ENCODE measurements at places on chromosomes 1 and 21.

- no peak for DNase-seq
Observed at GRCh38 chr1:113291777-113292602, 98.3 kb upstream of the MAGI3 start.

DNA sequence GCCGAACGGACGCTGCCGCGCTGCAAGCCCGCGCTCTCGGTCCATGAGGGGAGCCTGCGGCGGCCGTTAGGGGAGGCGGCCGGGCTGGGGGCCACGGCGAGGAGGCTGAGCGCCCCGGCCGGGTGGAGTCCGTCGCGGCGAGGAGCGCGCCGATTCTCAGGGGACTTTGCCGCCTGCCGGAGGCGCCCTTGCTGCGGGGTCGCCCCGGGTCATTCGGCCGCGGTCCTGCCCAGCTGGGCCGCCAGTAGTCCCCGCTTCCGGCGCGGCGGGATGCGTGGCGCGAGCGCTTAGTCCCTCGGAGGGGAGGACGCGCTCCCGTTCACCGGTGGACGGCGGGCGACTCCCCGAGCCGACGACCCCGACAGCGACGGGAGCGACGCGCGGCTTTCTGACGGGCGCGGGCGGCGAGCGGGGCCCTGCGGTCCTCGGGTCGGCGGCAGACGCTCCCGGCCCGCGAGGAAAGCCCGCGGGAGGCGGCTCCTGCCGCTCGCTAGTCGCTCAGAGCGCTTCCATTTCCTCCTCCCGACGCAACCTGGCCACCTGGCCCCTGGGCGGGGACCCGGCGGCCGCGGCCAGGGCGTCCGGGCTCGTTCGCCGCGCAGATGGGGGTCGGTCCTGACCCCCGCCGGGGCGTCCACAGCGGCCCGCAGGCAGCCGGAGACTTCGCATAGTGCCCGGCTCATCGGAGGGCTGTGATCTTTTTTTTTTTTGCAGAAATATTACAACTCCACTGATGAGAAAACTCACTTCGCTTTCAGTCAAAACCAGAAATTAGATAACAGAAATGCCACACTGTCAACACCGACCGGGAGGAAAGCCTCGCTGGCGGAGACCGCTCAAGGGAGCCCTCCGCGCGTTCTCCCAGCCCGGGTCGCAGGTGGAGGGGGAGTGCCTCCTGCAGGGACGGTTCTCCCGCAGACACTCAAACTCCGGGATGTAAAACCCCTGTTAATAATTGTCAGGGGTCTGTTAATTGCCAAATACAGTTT, 641 bp upstream of the ZBTB21 start:
- no peak for DNase-seq

- DNase-seq, result no peak
Observed at GRCh38 chr1:198903621-198904020, 264.8 kb downstream of the PTPRC start.

DNA sequence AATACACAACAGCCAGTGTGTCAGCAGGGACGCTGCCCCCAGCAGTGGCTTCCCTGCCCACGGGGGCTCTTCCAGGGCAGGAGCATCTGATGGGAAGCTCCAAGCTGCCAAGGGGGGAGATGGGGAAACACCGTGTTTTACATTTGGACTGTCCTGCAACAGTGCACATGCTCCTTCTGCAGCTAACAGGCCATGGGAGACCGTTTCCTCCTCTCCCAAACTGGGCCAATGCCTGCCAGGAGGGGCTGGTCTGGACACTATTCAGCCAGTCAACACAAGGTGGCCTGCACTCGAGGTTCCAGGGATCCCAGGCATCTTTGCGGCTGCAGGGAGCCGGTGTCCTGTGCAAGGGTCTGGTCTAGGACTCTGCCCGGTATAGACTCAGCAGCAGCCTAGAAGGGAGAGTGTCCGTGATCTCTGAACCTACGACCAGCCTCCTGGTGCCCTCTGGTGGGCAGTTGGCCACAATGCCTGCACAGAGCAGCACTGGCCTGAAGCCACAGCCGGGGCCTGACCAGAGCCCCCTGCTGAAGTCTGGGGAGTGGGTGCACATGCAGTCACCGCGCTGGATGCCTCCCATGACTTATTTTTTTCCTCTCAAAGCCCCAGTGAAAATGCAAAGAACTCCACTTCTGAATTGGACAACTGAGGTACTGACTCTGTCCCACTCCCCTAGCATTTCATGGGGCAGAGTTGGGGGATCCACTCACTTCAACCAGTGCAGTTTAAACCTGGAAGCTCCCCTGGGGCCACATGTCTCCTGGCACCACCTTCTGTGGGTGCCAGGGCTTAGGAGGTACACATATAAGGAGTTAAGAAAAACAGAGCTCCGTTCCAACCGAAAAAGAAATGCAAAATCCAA, 33.3 kb downstream of the RCC2 start:
- DNase-seq, result no peak

DNA sequence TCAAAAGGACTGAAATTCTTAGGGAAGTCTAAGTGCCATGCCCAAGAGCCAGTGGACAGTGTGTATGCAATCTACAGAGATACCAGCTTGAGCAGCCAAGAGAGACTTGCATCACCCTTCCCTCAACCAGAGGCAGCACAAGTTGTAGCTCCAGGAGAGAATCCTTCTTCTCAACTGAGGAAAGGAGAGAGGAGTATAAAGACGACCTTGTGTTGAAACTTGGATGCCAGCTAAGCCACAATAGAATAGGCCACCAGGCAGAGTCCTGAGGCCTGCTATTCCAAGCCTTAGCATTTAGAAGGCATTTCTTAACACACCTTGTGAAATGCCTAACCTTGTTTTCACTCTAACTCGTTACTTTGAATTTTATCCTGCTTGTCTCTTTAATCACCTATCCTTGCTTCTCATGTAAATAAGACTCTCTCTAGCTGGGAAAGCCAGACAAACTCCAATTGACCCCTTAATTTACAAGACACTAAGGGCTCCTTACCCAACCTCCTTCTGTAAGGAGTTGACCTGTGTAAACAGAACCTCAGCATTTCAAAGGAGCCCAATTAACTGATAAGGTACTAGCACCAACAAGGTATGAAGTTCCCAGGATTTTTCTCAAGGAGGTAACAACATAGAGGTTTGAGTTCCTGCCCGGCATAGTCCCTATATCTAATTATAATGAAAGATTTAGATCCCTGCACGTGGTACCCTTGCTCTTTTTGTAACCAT, 738.8 kb downstream of the AMY1C start:
- no peak for DNase-seq

- no peak for DNase-seq
Observed at GRCh38 chr1:36560621-36561360, 78.1 kb upstream of the CSF3R start.

GRCh38 chr1:228842094-228842775, 107.0 kb downstream of the RHOU start:
- DNase-seq, result no peak

GRCh38 chr1:57204942-57205787, 218.7 kb downstream of the DAB1 start:
- no peak for DNase-seq

DNA sequence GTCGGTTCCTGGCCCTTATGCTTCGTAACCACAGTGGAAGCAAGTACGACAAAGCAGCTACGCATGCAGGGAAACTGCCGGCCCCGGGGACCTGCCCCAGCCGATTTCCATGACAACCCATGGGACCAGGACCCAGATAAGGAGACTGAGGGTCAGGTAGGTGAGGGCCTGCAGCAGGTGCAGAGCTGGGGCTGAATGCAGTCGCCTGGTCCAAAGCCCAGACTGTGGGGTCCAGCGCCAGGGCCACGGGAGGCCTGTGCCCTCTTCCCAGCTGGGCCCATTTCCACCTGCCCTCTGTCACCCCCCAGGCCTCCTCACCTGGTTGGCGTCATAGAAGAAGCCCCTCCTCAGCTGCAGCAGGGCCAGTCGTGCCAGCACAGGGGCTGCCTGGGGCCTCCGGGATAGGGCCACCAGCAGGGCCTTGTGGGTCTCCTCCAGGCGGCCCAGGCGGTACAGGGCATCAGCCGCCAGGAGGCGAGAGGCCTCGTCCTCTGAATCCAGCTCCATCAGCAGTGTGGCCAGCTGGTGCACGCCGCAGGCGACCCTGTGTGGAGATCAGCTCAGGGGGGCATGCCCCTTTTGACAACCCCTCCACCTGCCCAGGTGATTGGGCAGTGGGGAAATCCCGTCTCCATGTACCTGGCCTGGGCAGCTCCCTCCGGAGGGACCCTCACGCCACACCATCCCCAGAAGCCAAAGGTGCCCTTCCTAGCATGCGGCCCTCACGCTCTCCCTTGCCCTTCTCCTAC, 14.2 kb downstream of the TTC34 start:
- DNase-seq, result no peak

GRCh38 chr1:147849098-147849895, 53.3 kb upstream of the GJA8 start:
- DNase-seq, result no peak

DNA sequence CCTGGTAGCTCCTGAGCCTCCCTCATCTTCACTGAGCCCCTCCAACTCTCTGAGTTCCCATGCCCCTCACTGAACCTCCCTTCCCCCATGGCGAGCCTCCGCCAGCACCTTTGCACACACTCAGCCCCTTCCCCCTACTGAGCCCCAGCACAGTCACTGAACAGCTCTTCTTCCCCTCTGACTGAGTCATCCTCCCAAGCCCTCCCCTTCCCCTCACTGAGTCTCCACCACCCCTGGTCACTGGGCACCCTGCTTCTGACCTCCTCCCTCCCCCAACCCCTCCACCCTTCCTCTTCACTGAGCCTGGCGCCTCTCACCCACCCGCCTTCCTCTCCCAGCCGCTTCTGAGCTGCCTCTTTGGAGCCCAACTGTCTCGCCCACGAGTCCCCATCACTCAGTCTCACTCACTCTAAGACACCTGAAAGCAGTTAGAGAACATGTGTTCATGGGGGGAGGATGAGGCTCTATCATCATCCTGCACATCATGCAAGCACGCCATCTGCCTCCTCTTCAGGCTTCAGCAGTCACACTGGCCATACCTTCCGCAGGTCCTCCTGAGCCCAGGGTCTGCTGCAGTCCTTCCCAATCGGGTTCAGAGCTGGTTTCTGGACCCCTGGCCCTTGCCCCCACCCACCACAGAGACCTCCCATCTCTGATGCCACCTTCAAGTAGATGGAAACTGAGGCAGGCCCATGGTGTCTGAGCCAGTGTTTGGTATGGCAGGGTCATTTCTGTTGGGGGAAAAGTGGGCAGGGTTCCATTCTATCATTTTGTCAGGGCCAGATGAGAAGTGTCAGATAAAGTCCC, 2.0 kb upstream of the TRNP1 start:
- no peak for DNase-seq

- no peak for DNase-seq
Observed at GRCh38 chr1:60890664-60891063, 191.7 kb upstream of the NFIA start.

DNA sequence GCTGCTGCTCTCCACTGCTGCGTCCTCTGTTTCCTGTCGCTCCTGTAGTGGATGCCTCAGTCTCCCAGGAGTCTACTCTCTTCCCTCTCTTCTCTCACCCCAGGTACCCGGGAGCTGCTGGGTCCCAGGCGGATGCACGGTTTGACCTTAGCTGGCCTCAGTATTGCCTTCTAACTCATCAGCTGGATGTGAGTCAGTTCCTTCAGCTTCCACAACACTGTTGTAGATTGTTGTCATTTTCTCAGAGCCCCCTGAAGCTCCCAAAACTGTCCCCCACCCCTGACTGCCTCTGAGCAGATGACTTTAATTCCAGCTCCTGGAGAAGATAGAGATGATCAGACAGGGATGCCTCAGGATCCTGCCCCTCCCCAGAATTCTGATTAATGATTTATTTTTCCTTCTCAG, 7.2 kb downstream of the CNIH3 start:
- no peak for DNase-seq

GRCh38 chr1:234825498-234826165, 215.7 kb upstream of the IRF2BP2 start:
- no peak for DNase-seq

DNA sequence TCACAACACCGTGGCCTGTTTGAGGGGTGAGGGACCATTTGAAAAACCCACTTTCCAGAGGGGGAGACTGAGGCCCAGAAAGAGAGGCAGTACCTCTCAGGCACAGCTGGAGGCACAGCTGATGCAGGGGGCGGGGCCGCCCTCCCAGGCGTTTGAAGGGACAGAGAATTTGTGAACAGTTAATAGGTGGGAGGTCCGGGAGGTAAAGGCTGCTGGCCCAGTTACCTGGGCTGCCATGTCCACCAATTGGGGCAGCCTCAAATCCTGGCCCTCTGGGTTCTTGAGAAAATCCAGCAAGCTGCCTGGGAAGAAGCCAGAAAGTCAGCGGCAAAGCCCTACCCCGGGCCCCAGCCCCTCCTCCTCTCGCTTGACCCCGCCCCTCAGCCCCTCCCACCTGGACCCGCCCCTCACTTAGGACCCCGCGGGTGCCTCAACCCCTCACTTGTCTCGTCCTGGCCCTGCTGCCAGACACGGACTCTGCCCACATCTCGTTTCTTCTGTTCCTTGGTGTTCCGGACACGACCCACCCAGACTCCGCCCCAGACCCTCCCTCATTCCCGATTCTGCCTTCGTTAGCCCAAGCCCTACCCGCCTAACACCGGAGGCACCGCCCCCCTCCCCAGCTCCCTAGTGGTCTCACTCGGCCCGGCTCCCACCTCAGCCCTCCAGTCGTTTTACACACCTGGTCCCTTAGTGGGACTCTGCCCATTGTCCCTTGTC, 10.8 kb upstream of the AHDC1 start:
- no peak for DNase-seq

- no peak for DNase-seq
Observed at GRCh38 chr1:165306543-165307434, 49.7 kb downstream of the LMX1A start.

DNA sequence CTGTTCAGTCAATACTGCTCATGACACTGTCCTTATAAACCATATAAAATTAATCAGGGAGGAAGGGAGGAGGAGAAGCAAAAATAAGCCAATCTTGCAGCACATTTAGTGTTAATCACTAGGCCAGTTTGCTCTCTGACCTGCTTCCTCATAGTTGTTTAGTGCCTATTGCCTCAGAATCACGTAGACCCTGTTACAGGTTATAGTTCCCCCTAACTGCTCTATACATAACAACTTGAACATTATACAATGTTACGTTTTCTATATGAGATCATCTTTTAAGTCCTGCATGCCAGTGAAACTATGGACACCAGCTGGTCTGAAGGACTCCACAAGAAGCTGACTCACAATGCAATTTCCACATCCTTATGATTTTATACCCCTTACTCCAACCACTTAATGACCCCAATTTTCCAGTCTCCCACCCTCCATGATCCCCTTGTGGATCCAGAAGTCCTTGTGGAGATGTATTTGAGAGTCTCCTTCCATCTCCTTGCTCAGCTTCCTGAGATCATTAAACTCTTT, 34.9 kb upstream of the TACSTD2 start:
- DNase-seq, result no peak

Measured in epithelial cell of prostate (primary cell).